Osteocyte (in vitro differentiated cells): ENCODE measurements at places on chromosomes 2 and 18. TPM values are rescaled to one million over a fixed set of nuclear protein-coding genes. Genes with fewer than 3 reads are reported as not detected.
A peak's percentile ranks its signal among the peaks of the same experiment; 100 is the strongest.

GRCh38 chr2:183063083-183063482, 15.5 kb upstream of the DUSP19 start:
- H3K4me3 ChIP-seq, result no peak overlapping the region
- H3K4me1 ChIP-seq, result peaks cover 13% of the 10 kb centered on the region
- H3K27me3 ChIP-seq, result peaks cover 13% of the 10 kb centered on the region
- no peak for DNase-seq
- H3K36me3 ChIP-seq, result no peaks in the 10 kb centered on the region
- H3K27ac ChIP-seq, result no peak overlapping the region

The SLC4A5 gene
- 1.6 and 2.3 TPM in 2 replicates for total RNA-seq

GRCh38 chr2:122072666-122073065, 317.2 kb downstream of the TSN start:
- DNase-seq, result peak; percentile 23
- no peaks in the 10 kb centered on the region for H3K27me3 ChIP-seq
- H3K4me1 ChIP-seq, result no peaks in the 10 kb centered on the region

The KLHL14 gene
- total RNA-seq, result not detected in 2 replicates

DNA sequence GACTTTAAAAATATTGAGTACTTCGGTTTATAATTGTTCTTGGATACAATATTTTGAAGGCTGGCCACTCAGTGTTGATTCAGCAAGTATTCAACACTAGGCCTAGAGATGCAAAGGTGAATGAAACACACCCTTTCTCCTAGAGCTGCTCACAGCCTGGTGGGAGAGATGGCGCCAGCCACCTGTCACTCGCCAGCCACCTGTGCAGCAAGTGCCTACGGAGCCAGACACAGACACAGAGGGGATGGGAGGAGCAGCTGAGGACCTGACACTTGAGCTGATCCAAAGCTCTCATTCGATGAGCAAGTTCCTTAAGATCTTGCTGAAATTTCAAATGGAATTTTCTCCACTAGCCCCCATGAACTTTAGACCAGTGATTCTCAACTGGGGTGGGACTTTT, 151.1 kb upstream of the RIOK3 start:
- H3K27me3 ChIP-seq, result no peaks in the 10 kb centered on the region
- peak overlapping the region; percentile 32 for H3K27ac ChIP-seq
- no peak overlapping the region for H3K4me3 ChIP-seq
- peaks cover 31% of the 10 kb centered on the region for H3K4me1 ChIP-seq

The MYL12B gene
- 222 and 230 TPM in 2 replicates for total RNA-seq

DNA sequence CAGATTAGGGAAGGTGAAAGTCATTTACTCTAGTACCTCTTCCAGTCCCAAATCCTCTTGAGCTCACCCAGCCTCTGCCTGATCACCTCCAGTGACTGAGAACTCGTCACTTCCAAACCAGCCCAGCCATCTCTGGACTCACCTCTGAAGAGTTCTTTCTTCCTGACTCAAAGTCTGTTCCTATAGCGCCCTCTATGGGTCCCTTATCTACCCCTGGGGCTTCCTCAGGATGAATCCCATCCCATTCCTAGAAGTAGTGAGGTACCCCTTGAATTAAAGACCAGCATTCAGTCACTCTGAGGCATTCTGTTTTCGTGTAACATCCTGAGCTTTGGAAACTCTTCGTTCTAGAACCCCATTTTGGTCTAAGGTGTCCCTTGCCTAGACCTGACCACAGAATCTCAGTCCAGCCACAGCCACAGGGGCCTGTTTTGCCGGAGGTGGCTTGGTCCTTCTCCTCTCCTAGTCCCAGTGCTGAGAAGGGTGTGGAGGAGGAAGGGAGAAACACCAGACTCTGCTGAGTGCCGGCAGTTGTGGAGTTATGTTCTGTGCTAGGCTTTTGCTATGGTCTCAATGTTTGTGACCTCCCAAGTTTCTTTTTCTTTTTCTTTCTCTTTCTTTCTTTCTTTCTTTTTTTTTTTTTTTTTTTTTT, 32.7 kb downstream of the SIX3 start:
- no peak overlapping the region for H3K4me3 ChIP-seq
- no peak for DNase-seq
- H3K36me3 ChIP-seq, result no peaks in the 10 kb centered on the region
- H3K27ac ChIP-seq, result no peak overlapping the region
- H3K27me3 ChIP-seq, result peaks cover 11% of the 10 kb centered on the region

DNA sequence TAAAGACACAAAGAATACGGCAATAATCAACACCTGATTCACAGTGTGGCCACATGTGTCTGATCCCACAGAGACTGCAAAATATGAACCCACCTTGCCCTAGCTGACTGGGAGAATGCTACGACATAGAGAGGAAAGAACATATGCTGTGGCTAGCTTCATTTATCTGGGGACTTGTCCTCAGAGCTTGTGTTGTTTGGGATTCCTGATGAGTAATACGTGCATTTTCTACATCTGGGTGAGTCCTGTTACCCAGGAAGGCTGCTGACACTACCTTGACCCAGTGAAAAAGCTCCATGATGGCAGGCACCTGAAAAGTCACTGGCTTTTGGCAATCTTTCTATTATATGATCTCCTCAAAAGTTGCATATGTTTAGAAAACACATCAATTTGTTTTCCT, 427.7 kb upstream of the LYPD1 start:
- DNase-seq, result no peak
- no peaks in the 10 kb centered on the region for H3K36me3 ChIP-seq

The MFSD2B gene
- total RNA-seq, result not detected in 2 replicates

The EPAS1 gene
- total RNA-seq, result 11.0 and 14.1 TPM in 2 replicates
